NCI-H2029 treated with DMSO at 0.1 percent for 48 hours (cell line): ENCODE measurements at places on chromosomes 6 and 20.

GRCh38 chr20:32609111-32609773, 24.1 kb upstream of the NOL4L start:
- DNase-seq = no peak

DNA sequence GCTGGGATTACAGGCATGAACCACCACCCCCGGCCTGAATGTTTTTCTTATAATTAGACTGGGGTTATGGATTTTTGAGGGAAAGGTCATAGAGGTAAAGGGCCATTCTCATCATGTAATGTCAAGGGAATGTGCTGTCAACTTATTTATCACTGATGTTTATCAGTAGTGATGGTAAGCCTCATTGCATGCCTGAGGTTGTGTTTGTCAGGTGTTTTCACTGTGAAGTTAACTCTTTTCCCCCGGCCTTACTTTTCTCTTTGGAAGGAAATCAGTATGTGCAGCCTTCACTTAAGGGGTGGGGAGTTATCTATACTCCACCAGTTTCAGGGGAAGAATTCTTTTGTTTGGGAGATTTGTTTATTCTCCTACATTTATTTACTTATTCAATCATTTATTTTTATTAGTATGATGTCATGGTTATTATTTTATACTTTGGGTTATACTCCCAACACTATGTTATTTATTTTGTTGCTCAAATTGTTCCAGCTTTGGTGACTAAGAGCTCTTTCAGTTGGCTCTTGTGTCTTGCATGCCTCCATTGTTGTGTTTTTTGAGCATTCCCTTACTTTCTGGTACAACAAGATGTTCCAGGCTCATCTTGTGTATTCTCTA, 2.8 kb upstream of the SLC17A5 start:
- DNase-seq = no peak

DNA sequence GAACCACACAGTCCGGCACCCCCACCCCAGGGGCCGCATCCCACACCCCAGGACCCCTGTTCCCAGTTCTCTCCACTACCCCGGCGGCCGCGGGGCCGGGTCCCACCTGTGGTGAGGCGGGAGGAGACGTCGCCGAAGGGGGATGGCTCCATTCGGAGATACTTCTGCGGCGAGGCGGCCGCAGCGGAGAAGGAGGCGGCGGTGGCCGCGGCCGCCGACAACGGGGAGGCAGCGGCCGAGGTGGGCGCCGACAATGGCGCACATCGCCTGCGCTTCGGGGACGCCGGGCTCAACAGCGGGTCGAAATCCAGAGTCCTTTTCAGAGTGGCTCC, 723 bp downstream of the AKIRIN2 start:
- no peak for DNase-seq

DNA sequence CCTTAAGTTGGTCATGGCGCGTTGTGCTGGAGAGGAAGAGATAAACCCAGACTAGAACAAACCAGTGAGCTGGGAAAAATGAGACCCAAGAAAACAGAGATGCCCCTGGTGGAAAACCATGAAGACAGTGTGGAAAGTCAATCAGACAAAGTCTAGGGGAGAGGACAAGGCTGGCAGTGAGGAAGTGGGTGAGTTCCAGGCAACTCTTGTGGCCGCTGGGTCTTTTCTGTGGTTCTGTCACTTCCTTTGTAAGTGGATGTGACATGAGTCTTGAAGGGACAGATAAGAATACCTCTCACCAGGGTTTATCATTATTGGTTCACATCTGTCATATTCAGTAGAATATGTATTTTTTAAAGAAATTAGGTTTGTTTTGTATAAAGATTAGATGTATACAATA, 738.4 kb downstream of the DHX35 start:
- DNase-seq = no peak

- peak; percentile 6 for DNase-seq
Measured at GRCh38 chr6:131652472-131652871, 15.4 kb downstream of the ENPP3 start.

DNA sequence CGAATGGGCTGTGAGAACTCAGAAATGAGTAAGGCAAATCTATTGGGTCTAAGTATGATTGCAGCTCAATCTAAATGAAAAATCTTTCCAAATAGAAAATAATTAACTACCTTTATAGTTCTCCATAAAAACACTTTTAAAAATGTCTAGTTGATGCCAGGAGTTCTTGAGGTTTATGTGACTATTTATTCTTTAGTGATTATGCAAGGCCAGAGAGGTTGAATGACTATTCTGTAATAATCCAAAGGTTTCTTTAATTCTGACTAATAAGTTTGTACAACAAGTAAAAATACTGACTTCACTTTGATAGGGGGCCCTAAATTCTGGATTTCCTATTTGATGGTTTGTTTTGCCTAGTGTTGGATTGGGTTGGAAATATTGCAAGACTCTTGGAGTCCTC, 461.2 kb downstream of the EPM2A start:
- no peak for DNase-seq

DNA sequence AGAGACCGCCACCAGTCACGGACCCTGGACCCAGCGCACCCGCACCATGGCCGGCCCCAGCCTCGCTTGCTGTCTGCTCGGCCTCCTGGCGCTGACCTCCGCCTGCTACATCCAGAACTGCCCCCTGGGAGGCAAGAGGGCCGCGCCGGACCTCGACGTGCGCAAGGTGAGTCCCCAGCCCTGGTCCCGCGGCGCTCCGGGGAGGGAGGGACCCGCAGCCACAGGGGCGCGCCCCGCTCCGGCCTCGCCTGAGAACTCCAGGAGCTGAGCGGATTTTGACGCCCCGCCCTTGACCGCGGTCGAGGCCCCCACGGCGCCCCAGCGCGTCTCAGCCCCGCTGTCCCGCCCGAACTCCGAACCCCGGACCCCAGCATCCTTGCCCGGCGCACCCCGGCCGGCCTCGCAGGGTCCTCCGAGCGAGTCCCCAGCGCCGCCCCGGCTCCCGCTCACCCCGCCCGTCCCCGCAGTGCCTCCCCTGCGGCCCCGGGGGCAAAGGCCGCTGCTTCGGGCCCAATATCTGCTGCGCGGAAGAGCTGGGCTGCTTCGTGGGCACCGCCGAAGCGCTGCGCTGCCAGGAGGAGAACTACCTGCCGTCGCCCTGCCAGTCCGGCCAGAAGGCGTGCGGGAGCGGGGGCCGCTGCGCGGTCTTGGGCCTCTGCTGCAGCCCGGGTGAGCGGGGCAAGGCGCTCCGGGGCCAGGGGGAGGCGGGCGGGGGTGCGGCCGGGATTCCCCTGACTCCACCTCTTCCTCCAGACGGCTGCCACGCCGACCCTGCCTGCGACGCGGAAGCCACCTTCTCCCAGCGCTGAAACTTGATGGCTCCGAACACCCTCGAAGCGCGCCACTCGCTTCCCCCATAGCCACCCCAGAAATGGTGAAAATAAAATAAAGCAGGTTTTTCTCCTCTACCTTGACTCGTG, at the start of gene OXT:
OXT (plus strand) TSS at position 11 of the 920 bp plus-strand sequence; CDS start at position 47, 36 bp downstream.
- DNase-seq = no peak

GRCh38 chr6:15791448-15792181, 128.8 kb upstream of the DTNBP1 start:
- DNase-seq = no peak

- DNase-seq = no peak
Measured at GRCh38 chr6:138622967-138623366, 123.7 kb upstream of the NHSL1 start.

- DNase-seq = no peak
Measured at GRCh38 chr6:151701911-151702562, 105.4 kb upstream of the ESR1 start.

DNA sequence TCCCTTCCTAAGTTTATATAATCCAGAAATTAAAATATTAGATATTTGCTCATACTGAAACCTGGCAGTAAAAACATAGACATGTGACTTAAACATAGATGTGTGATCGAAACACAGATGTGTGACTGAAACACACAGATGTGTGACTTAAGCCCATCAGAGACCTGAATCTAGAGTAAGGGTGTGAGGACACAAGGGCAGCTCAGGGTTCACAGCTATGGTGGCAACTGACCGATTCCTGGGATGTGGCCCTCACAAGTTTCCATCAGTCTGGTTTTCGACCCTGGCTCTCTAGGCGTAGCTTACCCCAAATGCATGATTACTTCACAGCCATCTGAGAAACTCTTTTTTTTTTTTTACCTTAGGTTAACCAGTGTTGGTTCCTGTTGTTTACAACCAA, 137.0 kb downstream of the NRN1 start:
- no peak for DNase-seq

- no peak for DNase-seq
Measured at GRCh38 chr6:40845553-40845952, 193.5 kb downstream of the UNC5CL start.

- peak; percentile 67 for DNase-seq
Measured at GRCh38 chr6:107115695-107116327, 496 bp upstream of the BEND3 start.

DNA sequence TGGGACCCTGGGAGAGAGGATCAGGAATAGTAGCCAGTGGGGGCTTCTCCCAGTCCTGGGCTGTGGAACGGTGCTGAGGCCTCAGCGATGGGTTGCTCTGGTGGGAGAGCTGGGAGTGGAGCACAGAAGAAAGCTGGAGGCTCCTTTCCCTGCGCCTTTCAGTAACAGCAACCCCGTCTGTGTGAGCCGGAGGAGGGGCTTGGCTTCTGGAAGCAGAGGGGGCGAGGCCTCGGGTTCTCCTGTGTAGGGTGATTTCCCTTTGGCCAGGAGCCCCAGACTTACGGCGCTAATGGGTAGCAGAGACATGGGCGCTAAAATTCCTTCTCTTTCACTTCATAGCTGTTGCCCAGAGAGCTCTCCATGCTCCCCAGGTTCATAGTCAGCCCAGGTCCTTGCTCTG, 55.0 kb downstream of the DAAM2 start:
- no peak for DNase-seq

- DNase-seq = no peak
Measured at GRCh38 chr6:122977180-122977579, 18.9 kb upstream of the CLVS2 start.

- DNase-seq = no peak
Measured at GRCh38 chr6:111601886-111602285, 3.8 kb downstream of the TRAF3IP2 start.

- DNase-seq = no peak
Measured at GRCh38 chr6:26012061-26012460, 49.5 kb downstream of the TRIM38 start.

GRCh38 chr6:37491171-37491829, 8.4 kb downstream of the CCDC167 start:
- DNase-seq = no peak

DNA sequence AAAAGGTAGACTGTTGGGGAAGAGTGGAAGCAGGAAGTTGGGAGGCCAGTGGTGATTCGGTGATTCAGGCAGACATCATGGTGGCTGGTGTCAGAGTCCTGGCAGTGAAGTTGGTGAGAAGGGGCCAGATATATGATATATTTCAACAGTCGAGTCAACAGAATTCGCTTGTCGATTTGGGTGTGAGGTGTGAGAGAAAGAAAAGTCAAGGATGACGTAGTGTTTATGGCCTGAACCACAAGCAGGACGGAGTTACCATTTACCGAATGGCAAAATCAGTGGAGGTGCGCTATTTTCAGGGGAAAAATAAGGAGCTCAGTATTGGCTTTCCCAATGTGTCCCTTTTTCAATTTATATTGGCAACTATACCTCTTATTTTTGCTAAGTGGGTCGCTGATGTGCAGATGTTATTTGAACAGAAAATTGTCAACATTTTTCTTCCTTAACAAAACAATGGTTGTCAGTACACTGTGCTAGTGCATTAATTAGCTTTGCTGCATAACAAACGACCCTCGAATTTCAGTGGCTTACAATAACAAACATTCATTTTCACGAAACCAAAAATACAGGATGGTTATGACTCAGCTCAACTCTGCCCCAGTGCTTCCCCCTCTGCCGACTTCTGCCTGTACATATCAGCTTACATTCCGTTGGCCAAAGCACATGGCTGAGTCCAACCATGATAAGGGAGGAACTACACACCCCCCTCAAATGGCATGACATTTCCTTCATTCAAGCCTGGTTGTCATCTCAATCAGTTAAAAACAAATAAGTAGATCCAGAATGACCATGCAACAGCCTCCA, 255.0 kb upstream of the ZFP64 start:
- DNase-seq = peak; percentile 60

DNA sequence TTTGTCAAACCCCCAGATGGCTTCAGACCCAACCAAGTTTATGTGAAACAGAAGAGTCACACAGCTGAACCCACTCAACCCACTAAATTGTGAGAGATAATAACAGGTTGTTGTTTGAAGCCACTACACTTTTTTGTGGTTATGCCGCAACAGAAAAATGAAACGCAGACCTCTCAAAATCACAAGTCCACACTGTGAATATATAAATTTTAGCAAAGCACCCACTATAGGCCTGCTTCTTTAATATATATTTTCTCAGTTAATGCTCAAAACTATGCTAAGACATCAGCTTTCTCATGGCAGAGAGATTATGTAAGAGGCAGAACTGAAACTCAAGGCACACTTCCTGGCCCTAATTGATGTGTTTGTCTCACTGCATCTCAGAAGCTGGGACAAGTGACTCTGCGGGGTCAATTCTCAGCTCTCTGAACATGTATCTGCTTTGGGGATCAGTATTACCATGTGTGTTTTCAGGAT, 27.7 kb downstream of the MAP3K5 start:
- DNase-seq = no peak

DNA sequence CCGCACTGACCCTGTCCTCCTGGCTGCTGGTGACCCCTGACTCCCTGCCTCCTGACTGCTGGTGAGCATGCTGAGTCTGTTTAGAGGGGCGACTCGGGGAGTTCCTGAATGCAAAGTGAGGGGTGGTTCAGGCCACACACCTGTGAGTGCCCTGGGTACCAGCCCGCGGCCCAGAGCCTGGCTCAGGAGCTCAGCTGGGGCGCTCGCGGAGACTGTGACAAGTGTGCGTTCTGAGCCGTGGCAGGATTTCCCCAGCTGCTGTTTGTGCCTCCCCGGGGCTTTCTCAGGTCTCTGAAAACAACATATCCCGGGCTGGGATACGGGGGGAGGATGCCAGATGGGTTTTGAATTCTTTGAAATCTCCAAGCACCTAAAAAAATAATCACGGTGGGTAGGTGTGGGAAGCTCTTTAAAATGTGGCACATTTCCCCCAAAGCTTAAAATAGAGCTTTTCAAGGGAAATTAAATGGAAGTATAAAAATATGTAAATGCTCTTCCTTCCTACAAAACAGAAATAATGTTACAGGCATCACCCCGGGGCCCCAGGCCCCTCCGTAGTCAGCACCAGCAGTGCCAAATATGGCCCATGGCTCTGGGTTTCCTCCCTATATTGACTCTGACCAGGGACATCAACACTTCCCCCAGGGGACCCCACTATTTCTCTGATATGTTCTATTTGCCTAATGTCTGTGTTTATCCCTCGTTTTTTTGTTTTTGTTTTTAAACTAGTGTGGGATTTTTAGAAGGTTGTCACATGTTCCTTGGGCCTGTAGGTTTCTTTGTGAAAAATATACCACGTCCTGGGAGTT, 49.9 kb upstream of the TAGAP start:
- DNase-seq = no peak

- no peak for DNase-seq
Measured at GRCh38 chr20:4455301-4455701, 266.4 kb upstream of the PRND start.

DNA sequence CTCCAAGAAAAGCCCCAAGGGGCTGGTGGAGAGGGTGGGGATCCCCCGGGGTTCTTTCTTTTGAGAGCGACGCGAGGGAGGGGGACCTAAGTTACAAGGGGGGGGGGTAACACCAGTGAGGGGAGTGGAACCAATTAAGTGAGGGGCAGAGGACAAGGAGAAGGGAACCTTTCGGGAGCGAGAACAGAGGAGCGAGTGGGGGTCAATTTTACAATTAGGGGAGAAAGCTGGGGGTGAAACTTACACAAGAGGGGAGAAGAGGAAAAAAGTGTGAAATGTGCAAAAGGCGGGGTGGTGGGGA, 548 bp downstream of the SALL4 start:
- no peak for DNase-seq

- no peak for DNase-seq
Measured at GRCh38 chr20:57662456-57663240, 42.4 kb upstream of the ZBP1 start.
